IPS-NIHi11 (cell line): ENCODE measurements at places on chromosomes 4 and X.

DNA sequence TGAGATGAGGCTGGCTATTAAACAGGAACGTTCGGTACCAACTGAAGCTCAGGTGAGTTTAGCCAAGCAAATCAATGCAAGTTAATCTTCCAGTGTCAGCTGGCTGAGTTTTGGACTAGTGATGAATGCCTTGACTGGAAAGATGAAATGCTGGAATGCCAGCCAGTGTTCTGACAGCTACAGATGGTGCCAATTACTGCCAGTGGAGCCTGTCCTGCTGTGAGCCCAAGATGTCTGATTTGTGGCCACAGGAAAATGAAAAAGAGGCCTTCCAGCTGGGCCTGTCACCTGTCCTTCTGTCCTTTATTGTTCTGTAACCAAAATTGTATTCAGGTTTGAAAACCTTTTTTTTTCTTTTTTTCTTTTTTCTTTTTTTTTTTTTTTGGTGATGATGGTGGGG lies 223.1 kb downstream of the AFF2 start:
- DNase-seq = no peak

DNA sequence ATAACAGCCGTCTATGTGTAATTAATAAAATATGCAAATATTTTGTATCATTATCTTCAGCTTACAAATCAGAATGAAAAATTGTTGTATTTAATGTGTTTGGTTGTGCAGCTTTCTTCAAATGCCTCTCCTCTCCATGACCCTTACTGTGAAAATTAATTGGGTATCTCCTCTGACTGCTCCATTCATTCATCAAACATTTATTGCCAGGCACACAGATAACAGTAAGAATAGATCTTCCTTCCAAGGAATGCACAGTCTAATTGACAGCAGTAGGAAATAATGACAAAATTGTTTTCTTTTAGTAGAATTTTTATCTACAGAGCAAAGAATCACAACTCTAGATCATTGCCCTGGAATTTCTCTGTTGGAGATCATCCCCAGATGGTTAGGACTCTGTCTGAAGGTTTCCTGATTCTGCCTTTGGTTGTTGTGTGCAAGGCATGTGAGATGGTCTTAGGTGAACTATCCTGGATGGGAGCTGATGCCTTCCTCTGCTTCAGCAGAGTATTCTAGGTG lies 395.0 kb upstream of the FAT1 start:
- no peak for DNase-seq

DNA sequence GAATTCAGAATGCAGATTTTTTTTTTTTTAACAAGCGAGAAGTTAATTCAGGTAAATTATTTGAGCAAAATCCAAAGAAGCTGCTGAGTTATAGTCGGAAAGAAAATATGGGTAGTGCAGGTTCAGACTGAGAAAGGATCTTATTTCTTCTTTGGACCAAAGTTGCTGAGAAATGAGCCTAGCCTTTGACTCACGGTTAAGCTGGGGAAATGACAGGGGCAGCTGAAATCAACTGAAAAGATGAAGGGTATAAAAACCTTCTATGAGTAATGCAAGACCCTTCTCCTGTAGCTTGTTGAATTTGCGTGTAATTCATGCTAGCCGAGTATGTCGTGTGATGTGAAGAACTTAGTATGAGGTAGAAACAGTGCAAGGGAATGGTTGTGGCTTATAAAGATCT lies 63.0 kb downstream of the KIAA0232 start:
- no peak for DNase-seq

GRCh38 chr4:185903205-185903604 lies 91.2 kb upstream of the SORBS2 start:
- no peak for DNase-seq

- DNase-seq = no peak
Measured at GRCh38 chrX:2710041-2710840, 19.1 kb downstream of the CD99 start.

DNA sequence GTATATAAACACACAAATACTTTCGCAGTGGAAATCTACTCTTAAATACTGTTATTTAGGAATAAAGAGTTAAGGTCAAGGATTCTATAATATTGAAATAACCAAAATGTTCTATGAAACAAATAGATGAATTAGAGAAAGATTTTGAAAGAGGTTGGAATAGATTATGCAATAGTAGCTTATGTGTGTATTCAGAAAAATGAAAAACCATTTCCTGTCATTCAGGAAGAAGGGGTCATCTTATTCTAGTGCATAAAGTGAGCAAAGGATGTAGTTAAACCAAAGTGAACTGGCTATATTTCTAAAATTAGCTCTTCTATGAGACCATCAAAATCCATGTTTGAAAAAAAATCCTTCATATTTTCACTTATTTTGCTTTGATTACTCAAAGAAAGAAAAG lies 30.0 kb upstream of the MYOZ2 start:
- no peak for DNase-seq

- no peak for DNase-seq
Measured at GRCh38 chrX:121333942-121334341, 286.5 kb downstream of the GLUD2 start.

- no peak for DNase-seq
Measured at GRCh38 chrX:47129899-47130358, 14.6 kb downstream of the NDUFB11 start.

GRCh38 chrX:5236749-5237148 lies 991.9 kb downstream of the NLGN4X start:
- no peak for DNase-seq

GRCh38 chr4:89156174-89156914 lies 45.0 kb downstream of the TIGD2 start:
- no peak for DNase-seq

GRCh38 chr4:3571921-3572320 lies 39.7 kb upstream of the LRPAP1 start:
- DNase-seq = no peak

DNA sequence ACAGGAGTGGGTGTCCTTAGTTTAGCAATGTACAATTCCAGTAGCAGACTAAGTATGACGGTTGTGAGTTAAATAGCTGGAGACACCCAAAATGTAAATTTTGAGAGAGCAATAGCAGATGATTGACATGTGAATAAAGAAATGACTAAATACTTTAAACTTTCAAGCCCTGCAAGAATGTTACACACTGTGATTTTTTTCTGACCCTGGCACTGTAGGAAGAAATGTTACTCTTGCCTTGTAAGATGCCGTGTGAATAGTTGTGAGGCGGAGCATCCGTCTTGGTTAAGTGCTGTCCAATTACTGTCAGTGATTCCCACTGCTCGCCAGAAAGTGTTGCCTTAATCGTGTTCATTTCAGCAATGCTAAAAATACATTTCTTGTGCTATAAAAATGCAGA lies 1248.1 kb downstream of the RAPGEF2 start:
- DNase-seq = no peak

DNA sequence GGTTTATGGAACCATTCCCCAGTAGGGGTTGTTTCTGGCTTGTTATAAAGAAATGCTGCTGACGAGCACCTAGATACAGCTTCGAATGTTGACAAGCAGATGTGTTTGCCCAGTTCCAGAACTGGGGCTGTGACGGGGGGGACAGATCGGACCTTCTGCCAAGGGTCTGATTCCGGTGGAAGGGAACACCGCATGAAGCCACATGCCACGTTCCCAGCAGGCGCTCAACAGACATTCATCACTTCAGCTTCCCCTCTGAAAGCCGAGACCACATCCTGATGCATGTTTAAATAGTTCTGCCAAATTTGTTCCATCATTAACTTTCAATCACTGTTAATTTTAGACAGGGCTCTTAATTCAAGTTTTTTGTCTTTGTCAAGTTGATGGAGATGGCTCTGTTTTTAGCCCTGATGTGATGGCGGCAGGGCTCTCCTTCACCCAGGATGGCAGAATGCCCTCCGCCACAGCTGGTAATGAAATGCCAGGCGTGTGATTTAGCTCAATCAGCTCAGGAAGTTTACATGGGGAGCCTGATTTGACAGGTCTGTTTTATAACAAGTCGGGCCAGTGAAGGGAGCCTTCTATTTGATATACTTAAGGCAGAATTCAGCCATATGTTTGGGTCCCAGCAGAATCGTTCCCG lies 57.4 kb downstream of the PSAPL1 start:
- no peak for DNase-seq

GRCh38 chr4:24809815-24810405 lies 14.5 kb downstream of the SOD3 start:
- no peak for DNase-seq

DNA sequence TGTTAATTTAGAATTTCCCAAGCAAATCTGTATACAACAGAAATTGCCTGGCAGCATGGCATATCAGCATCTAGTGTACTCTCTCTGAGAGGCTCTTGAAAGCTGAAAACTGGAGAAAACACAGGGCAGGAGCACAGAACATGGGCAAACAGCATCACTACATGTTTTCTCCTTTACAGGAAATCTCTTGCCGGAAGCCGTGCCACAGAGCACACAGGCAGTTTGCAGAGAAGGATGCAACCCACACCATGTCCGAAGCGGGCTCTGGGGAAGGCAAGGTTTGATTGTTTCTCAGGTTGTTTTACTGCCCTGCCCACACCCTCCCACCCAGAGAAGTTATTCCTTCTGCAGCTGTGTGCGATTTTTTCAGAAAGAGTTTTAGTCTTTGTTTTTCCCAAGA lies 41.1 kb upstream of the FAM9C start:
- DNase-seq = no peak

DNA sequence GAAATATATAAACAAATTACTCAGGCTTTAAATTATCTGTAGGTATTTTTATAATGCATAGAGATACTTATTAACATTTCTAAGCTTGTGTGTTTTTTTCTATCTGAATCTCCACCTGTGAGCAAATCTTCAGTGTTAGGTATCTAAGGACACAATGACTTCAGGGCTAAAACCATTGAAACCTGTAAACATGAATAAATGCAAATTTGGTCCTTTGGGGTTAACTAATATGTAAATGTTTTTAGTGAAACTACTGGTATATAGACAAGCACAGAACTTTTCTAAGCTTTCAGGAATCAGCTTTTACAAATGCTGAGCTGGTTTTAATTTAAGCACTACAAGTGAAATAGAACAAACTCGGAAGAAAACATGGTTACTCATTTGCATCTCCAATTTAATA lies 147.9 kb downstream of the FBXO8 start:
- no peak for DNase-seq

DNA sequence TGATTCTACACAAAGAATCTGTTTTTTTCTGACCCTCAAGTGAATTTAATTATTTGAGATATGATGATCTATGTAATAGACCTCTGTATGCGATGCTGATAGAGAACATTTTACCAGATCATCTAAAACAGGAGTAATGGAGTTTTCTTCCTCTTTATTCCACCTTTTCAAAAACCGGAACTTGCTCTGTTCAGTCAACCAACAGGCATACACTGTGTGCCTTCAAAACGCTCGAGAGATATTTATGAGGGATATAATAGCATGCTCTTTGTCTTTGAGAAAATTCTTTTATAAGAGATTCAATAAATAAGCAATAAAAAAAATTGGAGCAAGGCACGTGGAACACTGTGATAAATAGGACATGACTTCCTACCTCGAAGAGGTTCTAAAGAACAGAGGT lies 2.0 kb downstream of the NYX start:
- no peak for DNase-seq

- DNase-seq = no peak
Measured at GRCh38 chr4:166088576-166088975, 215.5 kb downstream of the TLL1 start.

GRCh38 chr4:105624530-105624929 lies 72.1 kb downstream of the ARHGEF38 start:
- no peak for DNase-seq

DNA sequence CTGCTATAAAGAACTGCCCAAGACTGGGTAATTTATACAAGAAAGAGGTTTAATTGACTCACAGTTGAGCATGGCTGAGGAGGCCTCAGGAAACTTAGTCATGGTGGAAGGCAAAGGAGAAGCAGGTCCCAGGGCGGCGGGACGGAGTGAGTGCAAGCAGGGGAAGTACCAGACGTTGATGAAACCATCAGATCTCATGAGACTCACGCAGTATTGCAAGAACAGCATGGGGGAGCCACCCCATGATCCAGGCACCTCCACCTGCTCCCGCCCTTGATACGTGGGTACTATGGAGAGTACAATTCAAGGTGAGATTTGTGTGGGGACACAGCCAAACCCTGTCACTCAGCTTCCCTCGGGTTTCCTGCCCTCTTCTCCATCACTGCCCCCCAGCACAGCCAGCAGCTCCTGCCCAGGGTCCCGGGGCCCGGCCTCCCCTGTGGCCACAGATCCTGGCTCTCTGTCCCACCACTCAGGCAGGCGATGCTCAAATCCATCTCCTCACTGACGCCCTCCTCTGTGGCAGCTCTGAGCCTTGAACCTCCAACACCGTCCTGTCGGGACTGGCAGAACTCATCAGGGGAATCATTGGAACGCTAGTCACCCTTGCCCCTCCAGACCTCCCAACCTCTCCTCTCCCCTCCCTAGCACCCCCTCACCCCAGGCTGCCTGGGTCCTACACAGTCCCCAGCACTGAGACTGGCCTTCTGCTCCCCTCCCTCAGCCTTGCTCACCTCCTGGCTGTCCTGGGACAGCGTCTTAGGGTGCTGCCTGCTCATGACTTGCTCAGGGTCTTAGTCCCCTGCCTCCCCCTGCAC lies 37.6 kb downstream of the FGFRL1 start:
- DNase-seq = no peak

DNA sequence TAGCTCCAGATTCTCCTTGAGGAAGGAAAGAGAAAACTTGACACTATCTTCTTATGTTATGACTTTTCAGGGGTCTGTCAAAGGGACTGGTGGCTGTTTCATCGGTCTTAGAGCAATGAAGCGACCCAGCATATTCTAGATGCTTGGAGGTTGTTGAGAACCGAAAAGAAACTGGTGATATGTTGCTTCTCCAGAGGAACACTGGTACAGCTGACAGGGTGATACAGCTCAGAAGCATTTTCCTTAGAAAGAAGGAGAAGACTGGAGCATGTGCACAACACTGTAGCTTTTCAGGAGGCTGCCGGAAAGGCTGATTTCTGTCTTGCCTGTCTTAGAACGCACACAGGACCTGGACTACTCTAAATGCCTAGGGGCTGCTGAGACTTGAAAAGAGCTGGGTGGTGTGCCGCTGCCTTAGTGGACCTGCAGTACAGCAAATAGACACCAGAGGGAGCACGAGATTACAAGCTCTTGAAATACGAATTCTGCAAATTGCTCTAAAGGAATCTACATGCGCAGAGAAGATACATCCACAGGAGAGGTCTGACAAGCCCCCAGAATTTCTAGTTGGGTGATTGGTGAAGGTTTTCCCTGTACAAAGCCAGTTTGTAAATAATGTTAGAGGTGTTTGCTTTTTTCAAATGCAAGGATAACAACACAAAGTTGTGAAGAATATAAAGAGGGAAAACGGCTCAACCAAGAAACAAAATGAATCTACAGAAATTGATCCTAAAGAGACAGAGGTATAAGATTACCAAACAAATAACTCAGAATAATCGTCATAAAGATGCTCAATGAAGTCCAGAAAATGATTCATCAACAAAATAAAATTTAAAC lies 223.1 kb upstream of the DMD start:
- DNase-seq = peak; percentile 39

GRCh38 chr4:108700081-108700757 lies 49.8 kb downstream of the OSTC start:
- DNase-seq = no peak

DNA sequence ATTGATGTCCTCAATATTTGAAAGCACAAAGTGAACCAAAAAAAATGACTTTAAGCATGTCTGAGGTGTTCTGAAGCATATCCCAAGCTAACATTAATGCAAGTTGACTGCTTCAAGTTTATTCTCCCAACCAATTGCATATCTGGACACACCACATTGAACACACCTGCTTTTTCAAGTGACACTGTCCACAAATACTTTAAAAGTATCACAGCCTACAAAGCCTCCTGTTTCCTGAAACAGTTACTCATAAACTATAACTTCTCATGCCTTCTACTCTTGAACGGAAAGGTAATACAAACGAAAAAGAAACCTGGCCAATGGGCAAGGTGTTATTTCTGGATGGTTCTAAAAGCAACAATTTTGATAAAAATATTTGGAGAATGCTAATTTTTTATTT lies 1.1 kb downstream of the CDKL2 start:
- no peak for DNase-seq

- no peak for DNase-seq
Measured at GRCh38 chr4:2281575-2282343, 19.9 kb upstream of the MXD4 start.
